ENCODE measurements at places on chromosomes 13 and 19. TPM values are rescaled to one million over a fixed set of nuclear protein-coding genes. Genes with fewer than 3 reads are reported as not detected.

- H3K27ac ChIP-seq, result no peak overlapping the region
- DNase-seq, result no peak
- H3K27me3 ChIP-seq, result no peaks in the 10 kb centered on the region
- peaks cover 8% of the 10 kb centered on the region for H3K4me1 ChIP-seq
- no peak overlapping the region for H3K4me3 ChIP-seq
Measured at GRCh38 chr13:93621051-93621450, 394.4 kb downstream of the GPC6 start.

DNA sequence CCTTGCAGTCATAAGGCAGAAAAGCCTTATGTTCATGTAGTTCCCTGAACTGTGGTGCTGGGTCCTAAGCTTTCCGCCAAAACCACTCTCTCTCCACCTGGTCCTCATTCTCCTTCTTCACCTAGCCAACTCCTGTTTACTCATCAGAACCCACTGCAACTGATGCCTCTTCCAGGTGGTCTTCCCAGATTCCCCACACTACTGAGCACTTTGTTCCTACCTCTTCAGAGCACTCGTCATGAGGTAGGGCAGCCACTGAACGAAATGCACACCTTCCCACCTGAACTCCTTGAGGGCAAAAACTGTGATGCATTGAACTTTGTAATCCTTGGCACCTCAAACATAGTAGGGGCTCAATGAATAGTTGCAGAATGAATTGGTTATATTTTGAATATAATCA lies 100.4 kb downstream of the DOCK9 start:
- peaks cover 5% of the 10 kb centered on the region for H3K36me3 ChIP-seq
- no peak for DNase-seq
- no peak overlapping the region for H3K4me3 ChIP-seq
- no peak overlapping the region for H3K27ac ChIP-seq
- H3K4me1 ChIP-seq, result peaks cover 7% of the 10 kb centered on the region
- no peaks in the 10 kb centered on the region for H3K27me3 ChIP-seq

GRCh38 chr19:32464279-32464678 lies 58.7 kb downstream of the DPY19L3 start:
- no peaks in the 10 kb centered on the region for H3K4me1 ChIP-seq
- no peaks in the 10 kb centered on the region for H3K27me3 ChIP-seq
- no peak overlapping the region for H3K4me3 ChIP-seq

GRCh38 chr19:16455489-16455888 lies 16.3 kb downstream of the EPS15L1 start:
- no peaks in the 10 kb centered on the region for H3K27me3 ChIP-seq
- no peaks in the 10 kb centered on the region for H3K36me3 ChIP-seq
- H3K4me3 ChIP-seq, result no peak overlapping the region

- no peaks in the 10 kb centered on the region for H3K27me3 ChIP-seq
- no peak for DNase-seq
- no peaks in the 10 kb centered on the region for H3K36me3 ChIP-seq
- no peak overlapping the region for H3K27ac ChIP-seq
Measured at GRCh38 chr19:55526216-55527196, 10.4 kb downstream of the SBK2 start.

DNA sequence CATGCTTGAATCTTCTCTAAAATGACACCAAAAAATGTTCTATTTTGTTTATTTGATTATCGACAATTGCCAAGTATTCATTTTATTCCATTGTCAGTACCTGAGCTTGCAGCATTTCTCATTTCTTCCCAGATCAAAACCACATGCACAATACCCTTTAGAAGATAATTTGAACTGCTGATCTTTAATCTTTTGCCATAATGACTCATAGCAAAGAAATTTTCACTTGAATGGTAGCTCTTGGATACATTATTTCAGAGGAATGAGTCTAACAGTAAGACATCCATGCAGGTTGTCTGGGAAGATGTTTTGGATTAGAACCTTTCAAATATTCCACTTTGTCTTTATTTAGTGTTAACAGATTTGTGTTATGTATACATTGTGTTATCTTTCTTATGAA lies 42.0 kb upstream of the RXFP2 start:
- H3K27ac ChIP-seq, result no peak overlapping the region
- no peaks in the 10 kb centered on the region for H3K36me3 ChIP-seq
- no peaks in the 10 kb centered on the region for H3K4me1 ChIP-seq
- no peak overlapping the region for H3K4me3 ChIP-seq

DNA sequence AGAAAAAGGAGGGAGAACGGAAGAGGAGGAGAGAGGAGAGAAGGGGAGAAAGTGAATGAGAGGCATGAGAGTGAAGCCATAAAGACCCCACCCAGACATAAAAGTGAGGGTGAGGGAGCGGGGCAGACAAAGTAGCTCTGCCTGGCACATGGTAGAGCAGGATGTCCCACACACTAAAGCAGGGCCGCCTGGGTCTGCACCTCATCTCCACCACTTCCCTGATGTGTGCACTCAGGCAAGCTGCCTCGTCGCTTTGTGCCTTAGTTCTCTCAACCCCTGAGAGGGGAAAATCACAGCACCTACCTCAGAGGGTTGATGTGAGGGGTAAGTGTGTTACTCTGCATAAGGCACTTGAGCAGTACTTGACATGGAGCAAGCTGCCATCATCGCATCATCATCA lies 488.1 kb downstream of the COG6 start:
- no peak for DNase-seq
- H3K4me3 ChIP-seq, result no peak overlapping the region
- peaks cover under 1% of the 10 kb centered on the region for H3K4me1 ChIP-seq
- no peaks in the 10 kb centered on the region for H3K27me3 ChIP-seq
- H3K27ac ChIP-seq, result no peak overlapping the region
- no peaks in the 10 kb centered on the region for H3K36me3 ChIP-seq

DNA sequence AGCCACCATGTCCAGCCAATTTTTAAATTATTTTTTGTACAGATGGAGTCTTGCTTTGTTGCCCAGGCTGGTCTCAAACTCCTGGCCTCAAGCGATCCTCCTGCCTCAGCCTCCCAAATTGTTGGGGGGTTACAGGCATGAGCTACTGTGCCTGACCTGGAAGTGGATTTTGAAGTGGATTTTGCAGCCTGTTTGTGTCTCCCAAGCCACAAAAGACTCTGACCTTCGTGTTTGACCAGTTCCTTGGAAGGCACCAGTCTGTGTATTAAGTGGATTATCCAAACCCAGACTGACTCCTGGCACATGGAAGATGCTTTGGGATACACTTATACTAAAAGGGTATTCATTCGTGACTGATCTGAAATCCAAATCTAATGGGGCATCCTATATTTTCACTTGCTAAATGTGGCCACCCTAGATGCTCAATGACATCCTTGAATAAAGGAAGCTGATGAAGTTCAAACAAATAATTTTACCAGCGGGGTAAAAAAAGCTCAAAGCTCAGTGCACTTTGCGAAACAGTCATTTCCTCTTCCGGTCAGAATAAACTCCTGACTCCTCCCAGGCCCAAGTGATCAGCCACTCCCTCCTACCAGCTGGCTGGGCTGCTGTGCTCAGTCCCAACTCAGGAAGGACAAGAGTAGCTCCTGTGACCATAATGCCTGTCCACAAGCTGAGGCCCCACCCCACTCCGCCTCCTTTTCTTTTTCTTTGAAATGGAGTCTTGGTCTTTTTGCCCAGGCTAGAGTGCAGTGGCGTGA lies 32.6 kb upstream of the GATAD2A start:
- no peak for DNase-seq
- H3K4me3 ChIP-seq, result no peak overlapping the region

DNA sequence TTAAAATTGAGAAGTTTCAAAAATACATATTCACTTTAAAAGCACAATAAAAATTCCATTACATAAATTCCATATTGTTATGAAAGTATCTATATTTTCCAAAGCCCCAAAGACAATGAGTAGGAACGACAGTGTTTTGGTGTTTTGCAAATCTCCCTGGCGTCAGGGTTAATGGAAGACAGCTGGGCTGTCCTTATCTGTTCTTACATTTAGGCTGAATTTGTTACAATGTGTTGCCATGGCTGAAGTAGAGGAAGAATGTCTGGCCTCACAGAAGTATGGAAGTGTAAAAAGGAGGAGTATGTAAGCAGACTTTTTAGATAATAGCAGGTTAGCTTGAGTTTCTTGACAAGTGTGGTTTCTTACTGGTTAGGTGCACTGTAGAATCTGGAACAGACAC lies 124.4 kb upstream of the SPATA13 start:
- H3K4me1 ChIP-seq, result peaks cover 41% of the 10 kb centered on the region
- no peaks in the 10 kb centered on the region for H3K36me3 ChIP-seq
- no peak overlapping the region for H3K4me3 ChIP-seq

DNA sequence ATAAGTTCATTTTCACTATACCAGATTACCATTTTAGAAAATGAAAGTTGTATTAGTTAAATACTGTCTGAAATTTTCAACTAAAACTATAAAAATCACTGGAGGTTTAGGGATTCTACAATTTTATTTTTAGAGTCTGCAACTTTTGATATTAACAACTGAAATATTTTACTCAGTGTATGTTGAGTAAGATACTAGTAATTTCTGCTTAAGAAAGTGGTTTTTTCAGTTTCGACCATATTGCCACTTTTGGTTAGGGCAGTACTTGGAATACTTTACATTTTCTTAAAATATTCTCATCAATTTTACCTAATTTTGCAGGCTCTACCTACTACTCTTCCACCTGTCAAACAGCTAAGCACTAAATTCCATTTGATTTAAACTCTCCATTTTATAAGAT lies 59.6 kb downstream of the KCNRG start:
- no peak for DNase-seq
- peaks cover 35% of the 10 kb centered on the region for H3K4me1 ChIP-seq
- H3K4me3 ChIP-seq, result peak overlapping the region; percentile 39
- peak overlapping the region; percentile 56 for H3K27ac ChIP-seq
- no peaks in the 10 kb centered on the region for H3K27me3 ChIP-seq

- H3K36me3 ChIP-seq, result no peaks in the 10 kb centered on the region
- no peak overlapping the region for H3K4me3 ChIP-seq
- H3K27ac ChIP-seq, result no peak overlapping the region
- DNase-seq, result no peak
- H3K27me3 ChIP-seq, result no peaks in the 10 kb centered on the region
Measured at GRCh38 chr13:41148419-41149283, 16.0 kb upstream of the KBTBD6 start.

DNA sequence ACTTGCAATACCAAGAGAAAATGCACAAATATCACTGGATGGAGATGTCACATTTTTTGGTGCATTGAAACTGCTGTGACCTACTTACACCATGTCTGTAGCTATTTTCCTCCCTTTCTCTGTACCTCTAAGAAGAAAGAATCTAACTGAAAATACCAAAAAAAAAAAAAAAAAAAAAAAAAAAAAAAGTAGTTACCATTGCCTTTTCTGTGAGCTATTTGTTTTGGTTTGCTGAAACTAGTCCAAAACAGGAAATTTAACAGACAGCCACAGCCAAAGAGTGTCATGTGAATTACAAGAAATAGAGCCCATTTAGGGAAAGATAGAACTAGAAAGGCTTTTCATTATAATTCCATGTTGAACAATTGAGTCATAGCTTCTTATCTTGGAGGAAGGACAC lies 37.3 kb downstream of the TNFSF13B start:
- no peak overlapping the region for H3K4me3 ChIP-seq
- no peaks in the 10 kb centered on the region for H3K36me3 ChIP-seq
- H3K4me1 ChIP-seq, result peaks cover 3% of the 10 kb centered on the region
- H3K27me3 ChIP-seq, result no peaks in the 10 kb centered on the region
- no peak overlapping the region for H3K27ac ChIP-seq

The NXNL1 gene
- total RNA-seq, result not detected

The KBTBD7 gene
- total RNA-seq, result 6.1 TPM
